ENCODE measurements at places on chromosomes 11 and 22.

DNA sequence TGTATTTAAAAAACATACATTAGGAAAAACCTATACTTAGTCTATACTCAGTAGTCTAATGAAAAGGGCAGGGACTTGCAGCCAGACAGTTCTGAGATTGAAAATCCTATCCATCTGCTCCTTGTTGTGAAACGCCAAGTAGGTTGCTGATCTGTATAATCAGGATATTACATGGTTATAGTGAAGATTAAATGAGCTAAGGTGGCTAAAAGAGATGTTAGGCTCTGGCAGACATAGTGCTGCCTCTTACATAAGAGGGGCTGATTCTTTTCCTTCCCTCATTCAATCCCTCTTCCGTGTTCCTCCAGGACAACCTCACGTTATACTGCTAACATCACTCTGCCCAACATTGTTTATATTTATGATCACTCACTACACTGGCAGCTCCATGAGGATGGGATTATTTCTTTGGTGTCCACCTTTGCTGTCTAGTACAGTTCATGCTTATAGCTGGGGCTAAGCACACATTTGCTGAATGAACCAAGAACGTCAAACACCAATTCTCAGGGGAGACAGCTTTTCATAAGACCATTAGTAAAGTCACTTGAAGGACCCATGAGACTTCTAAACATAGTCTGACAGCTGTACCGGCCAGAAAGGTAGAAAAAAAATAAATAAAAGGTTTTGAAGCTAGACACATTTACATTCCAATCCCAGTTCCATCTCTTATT is 46.3 kb downstream of the GAB2 start:
- DNase-seq = no peak

DNA sequence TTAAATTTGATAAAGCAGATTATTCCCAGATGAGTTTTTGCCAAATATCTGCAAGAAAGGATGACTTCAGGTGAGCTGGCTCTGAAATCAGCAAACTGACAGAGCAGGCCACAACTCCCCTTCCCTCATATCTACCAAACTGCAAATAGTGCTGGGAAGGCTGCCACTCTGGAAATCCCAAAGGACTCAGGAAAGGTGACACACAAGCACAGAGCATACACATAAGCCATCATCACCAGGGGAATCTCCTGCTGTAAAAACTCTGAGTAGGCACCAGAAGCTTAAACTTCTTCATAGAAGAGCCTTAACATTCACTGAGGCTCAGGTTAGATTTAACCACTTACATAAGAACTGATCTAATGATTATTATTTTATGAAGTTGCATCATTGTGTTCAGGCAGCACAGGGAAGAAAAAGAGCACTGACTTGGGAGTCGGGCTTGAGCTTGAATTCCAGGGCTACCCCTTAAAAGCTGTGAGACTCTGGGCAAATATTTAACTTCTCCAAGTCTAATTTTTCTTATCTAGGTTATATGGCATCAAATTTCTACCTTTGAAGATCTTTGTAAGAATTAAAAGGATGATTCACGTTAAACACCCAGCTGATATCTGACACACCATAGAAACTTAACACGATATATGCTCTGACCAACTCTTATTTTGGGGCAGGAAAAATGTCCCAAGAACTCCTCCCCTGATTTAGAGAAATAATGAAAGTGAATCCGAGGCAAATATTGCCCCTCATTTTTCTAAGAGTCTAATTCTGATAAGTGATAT is 15.0 kb downstream of the SYTL2 start:
- no peak for DNase-seq

GRCh38 chr11:69540118-69541000 is 58.9 kb downstream of the LINC01488 start:
- peak; percentile 86 for DNase-seq

GRCh38 chr11:44851496-44851895 is 99.2 kb downstream of the TP53I11 start:
- no peak for DNase-seq

- no peak for DNase-seq
Measured at GRCh38 chr11:66311470-66311964, 5.3 kb downstream of the CD248 start.
